ENCODE measurements at places on chromosomes 4 and X.

- no peak for DNase-seq
Observed at GRCh38 chr4:165813606-165814005, 59.4 kb upstream of the TLL1 start.

GRCh38 chrX:101485212-101485949 lies at the start of gene ARMCX4:
ARMCX4 (plus strand) TSS chrX:101485456; CDS start chrX:101488590, 3,134 bp downstream.
- peak; percentile 78 for DNase-seq

DNA sequence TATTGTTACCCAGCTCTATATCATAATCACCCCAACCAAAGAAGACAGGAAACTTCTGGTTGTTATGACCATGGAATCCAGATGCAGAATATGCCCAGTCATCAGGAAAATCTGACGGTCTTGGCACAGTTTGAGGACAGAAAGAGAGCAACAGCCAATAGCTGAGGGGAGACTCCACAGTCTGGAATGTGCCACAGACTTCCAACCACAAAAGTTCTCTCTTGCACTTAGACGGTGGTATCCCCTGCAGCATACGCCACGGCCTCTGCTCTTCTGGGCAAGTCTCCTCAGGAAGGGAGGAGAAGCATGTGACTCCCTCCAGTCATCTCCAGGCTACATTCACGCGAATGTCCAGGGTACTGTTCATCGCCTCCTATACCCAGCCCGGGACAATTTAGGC lies 18.4 kb downstream of the ZNF827 start:
- DNase-seq: no peak

- DNase-seq: no peak
Observed at GRCh38 chr4:187908079-187908561, 87.5 kb upstream of the ZFP42 start.

DNA sequence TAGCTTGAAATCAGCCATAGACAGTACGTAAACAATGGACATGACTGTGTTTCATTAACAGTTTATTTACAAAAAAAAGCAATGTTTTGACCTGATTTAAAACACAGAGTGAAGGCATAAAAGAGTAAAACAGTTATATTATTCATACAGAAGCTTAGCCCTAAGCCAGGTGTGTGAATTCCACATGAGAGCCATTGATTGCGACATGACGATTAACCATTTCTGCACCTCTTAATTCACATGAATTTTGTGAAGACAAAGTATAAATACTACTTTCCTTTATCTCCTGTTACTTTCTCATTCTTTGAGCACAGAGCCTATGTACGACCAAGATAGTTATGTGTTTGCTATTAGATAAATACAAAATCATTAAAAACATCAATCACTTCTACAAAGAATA lies 55.0 kb upstream of the MAGEB18 start:
- no peak for DNase-seq

GRCh38 chr4:158861281-158861680 lies 92.5 kb downstream of the FNIP2 start:
- DNase-seq: no peak

DNA sequence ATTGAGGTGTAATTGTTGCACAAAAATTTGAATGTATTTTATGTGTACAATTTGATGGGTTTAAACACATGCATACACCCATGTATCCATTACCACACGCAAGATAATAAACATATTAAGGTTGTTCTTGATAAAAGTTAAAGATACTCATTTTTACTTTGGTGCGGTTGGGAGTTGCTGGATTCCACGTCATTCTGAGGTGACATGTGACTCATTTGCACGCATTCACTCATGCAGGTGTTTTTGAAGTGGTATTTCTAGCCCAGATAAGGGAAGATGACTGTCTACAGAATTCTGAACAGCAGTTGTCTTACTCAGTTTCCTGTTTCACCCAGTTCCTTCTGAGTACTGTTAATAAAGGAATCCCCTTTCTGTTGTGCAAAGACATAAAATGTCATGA lies 142.0 kb downstream of the RTL3 start:
- no peak for DNase-seq
